CD4-positive, alpha-beta T cell treated with Interleukin-15 for 1 hour (primary cell): ENCODE measurements at places on chromosomes 2 and 18.
A peak's percentile ranks its signal among the peaks of the same experiment; 100 is the strongest.

DNA sequence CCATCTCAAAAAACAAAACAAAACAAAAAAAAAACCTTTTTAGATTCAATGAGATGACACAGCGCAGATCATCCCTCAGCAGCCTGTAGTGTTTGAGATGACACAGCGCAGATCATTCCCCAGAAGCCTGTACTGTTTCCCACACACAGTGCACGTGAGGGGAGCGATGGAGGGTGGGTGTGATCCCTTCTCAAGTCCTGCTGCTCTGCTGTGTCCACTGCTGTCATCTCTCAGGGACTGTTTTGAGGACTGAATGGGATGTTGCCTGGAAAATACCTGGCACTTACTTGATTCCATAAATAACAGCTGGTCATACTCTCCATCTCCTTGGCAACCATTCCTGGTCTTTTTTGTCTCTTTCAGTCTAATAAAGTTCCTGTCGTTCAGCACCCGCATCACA, 25.7 kb downstream of the TGOLN2 start:
- DNase-seq, result no peak

DNA sequence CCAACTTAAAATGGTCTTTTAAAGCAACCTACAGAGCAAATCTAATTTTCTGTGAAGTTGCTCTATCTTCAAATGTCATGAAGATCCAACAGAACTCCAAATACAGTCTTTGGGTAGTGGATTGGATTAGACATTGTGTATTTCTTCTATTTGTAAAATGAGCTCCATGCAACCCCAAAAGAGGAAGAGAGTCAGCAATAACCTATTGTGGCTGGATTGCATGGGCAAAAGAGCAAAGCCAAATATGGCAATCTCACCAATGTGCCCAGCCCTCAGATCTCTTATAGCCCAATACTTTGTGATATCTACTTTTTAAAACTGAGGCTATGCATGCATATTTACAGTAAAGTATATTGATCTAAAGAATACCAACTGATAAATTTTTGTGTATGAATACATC, 146.3 kb downstream of the TXNL1 start:
- DNase-seq, result no peak

- DNase-seq, result no peak
Measured at GRCh38 chr18:48066225-48066652, 135.8 kb upstream of the SMAD2 start.

GRCh38 chr18:5137261-5137660, 59.8 kb downstream of the AKAIN1 start:
- no peak for DNase-seq

GRCh38 chr2:30686000-30686399, 121.2 kb downstream of the CAPN13 start:
- no peak for DNase-seq

GRCh38 chr2:36270758-36271157, 84.8 kb upstream of the CRIM1 start:
- DNase-seq, result no peak

DNA sequence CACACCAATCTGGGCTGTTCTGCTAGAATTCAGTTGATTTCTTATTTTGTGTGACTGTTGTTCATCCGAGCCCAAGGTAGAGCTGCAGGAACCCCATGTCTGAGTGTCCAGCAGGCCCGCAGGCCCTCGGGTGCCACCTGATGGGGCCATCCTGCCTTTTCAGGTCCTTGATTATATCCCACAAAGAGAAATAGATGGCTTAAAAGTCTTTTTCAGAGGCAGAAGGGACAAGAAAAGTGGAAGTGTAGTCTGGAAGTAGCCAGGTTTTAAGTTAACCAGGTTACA, 52.2 kb downstream of the AGAP1 start:
- no peak for DNase-seq

DNA sequence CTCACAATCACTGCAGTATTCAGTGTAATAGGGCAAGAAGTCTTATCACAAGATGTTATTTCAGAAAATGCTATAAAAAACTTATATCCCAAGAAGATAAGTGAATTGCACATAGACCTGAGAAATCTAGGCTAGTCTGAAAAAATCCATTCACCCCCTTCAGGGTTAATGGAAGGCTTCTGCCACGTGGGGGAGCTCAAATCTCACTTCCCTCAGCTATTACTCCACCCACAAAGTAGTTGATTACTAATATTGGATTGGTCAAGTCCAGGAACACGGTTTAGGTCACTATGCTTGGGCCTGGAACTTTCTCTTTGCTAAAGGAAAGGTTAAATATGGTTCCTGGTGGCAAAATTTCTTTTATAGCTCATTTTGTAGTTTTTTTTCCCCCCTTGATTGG, 51.2 kb upstream of the ADAM23 start:
- no peak for DNase-seq

DNA sequence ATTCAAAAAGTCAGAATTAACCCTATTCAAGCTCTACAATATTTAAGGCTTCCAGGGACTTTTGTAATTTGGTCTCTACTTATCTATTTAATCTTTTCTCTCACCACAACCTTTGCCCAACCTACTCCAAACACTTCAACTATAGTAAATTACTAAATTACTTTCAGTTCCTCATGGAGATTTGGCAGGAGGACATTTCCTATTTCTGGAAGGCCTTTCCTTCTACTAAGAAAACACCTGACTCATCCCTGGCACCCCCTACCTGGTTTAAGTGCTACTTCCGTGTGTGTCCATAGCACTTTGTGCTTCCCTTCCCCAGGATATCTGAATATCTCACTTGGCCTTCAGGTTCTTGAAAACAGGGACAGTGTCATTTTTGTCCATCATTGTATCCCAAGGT, 96.3 kb downstream of the UPP2 start:
- DNase-seq, result no peak

GRCh38 chr2:239239607-239240413, 161.0 kb downstream of the HDAC4 start:
- DNase-seq, result no peak

DNA sequence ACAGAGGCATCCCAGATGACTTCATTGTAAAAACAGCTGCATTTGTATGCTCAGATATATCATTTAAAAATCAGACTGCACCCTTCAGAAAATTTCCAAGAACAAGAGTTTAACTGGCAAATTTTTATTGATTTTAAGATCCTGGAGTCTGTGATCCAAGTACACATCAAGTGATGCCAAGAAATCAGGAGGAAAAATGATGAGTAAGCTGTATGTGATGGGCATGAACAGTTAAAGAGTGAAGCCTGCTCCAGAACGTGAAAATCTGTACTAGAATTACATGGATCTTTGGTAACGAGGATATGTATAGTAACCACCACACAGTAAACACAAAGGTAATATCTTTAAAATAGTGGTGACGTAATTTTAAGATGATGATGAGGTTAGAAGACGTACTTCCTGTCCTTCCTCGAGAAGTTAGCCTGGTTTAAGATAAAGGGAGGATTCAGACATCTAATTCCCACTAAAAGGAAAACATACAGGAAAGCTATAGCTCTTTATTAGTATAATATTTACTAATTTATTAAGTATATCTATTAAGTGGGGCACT, 1374.3 kb upstream of the DDX18 start:
- DNase-seq, result no peak

DNA sequence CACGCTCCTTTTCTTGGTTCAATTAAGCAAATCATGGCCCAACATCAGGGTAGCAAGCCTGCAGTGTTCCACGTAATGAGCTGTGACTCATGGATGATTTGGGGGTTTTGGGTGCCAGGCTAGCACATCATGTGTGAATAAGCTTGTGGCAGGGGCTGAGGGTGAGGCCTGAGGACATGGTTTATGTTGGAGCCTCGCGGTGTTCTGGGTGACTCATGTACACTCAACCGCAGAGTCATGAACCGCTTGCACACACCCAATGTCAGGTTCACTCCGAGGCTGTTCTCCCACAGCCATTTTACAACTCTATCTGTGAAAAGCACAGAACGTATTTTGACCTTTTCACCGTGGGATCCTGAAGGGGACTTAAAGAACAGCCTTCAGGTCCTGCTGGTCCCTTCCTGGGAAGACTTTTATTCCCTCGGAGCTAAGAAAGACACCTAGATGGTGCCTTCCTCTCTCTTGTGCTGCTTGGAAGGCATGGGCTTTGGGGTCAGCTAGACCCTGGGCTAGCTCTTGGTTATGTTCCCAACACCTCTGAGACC, 139.9 kb upstream of the ZEB2 start:
- DNase-seq, result peak; percentile 90

DNA sequence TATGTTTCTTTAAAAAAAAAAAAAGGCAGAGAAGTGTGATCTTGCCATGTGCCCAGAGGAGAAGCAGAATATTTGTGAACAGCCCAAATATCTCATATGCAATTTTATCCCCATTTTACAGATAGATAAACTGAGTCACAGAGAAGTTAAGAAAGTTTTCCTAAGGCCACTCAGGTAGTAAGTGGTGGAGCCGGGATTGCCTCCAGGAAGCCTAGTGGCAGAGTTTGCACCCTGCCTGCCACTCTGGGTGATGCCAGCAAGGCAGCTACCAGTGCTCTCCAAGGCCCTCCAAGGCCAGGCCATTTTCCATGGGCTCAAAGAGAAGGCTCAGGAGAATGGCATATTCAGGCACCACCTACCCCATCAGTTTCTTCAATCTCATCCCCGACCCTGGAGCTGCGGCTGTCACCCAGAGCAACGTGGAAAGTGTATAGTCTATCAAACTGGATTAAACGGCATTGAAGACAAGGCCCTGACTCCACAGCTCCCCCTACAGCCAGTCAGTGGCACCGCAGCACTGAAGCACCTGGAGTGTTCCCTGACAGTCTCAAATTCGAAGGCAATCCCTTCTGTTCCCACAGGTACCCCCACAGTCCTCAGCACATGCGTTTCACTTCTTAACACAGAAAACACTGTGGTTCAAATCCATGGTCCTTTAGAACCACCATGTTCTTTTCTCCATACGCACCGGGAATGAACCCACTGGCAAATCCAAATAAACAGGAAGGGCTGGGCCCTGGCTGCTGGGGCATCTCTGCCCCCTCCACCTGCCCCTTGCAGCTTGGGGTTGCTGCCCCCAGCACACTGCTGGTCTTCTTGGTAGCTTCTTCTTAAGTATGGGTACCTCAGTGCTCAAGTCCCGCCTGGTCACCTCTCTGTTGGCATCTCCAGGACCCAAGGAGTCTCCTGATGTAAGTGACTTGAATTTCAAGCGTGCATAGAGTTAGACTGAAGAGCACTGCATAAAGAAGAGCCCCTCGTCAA, 175.3 kb downstream of the INHBB start:
- no peak for DNase-seq

DNA sequence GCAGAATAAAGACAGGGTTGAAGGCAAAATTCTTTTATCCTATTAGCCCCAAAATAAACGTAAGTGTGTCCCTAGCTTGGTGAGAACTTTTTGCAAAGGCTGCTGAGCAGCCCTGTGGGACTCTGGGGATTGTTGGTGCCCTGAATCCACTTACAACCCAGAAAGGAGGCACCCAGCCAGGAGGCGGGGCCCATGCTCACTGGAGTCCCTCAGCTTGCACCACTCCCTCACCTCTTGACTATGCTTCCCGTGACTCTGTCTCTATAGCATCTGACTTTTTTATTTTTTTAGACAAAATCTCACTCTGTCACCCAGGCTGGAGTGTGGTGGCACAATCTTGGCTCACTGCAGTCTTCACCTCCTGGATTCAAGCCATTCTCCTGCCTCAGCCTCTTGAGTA, 15.8 kb upstream of the COL6A3 start:
- DNase-seq, result no peak

- no peak for DNase-seq
Measured at GRCh38 chr2:7619203-7619970, 702.2 kb downstream of the RNF144A start.

DNA sequence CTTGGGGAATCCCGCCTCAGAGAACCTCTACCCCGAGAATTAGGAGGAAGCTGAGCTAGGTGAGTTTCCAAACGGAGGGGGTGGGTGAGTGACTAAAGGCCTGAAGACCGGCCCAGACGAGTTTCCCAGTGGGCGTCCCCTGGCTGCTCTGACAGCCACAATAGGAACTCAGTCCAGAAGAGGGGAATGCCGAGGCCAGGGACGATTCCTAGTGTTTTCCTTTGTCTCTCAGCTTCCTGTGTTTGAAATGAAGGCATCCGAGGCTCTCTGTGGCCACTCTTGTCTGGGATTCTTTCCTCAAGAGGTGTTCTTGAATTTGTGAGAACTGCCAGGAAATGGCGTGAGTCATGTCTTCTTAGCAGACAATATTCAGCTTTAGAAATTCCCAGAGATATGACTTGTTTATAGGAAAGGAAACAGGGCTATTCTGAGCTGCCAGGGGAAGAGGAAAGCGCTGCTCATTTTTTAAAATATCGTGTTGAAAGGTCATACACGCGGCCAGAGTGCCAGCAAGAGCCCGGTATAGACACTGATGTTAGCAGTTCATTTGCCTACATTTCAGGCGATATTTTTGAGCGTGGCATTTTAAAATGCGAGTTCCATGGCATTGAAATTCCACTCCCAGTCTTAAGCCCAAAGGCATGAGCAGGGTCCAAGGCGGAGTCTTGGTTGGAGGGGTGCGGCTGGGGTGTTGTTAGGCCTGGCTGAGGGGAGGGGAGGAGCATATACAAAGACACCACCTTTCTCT, 169.1 kb upstream of the KLF7 start:
- DNase-seq, result no peak

GRCh38 chr2:175461839-175462238, 280.3 kb upstream of the ATP5MC3 start:
- DNase-seq, result no peak

DNA sequence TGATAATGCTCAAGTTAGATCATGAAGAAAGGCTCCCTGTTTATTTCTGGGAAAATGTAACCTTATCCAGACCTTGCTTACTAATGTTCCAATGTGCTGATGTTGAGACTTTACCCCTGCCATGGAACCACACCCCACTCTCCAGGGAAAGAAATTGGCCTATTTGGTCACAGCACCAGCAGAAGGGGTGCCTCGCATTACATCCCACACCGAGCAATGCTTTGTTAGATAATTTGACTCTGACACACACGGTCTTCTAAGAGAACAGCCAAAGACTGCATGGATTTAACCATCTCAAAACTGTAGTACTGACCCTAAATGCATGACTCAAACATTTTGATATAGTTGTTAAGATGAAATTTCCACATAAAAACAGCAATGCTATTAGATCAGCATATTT, 152.1 kb upstream of the CCDC150 start:
- DNase-seq, result no peak

- DNase-seq, result no peak
Measured at GRCh38 chr2:228838819-228839218, 432.3 kb downstream of the PID1 start.

GRCh38 chr2:129880971-129881370, 98.5 kb upstream of the RAB6C start:
- no peak for DNase-seq
